ENCODE measurements at places on chromosomes 1 and 21.

GRCh38 chr1:116374353-116375147 is 1.5 kb downstream of the ATP1A1 start:
- DNase-seq = no peak

- no peak for DNase-seq
Measured at GRCh38 chr1:244820131-244820530, 15.3 kb upstream of the COX20 start.

GRCh38 chr1:217897100-217897499 is 266.0 kb downstream of the SPATA17 start:
- DNase-seq = no peak

DNA sequence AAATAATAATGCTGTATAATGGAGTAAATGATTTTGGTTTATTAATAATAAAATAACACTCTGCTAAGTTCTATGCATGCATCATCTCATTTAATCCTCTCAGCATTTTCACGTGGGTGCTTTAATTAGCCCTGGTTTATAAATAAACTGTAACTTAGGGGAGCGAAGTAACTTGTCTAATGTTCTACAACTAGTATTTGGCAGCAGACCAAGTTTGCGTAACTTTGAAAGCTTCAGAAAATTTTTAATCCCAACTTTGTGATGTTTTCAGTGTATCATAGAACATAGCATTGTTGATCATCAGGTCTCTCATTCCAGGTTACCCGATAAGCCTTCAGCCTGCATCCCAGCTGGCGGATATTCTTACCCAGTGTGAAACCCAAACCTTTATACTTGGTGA is 322.4 kb upstream of the SGIP1 start:
- no peak for DNase-seq

DNA sequence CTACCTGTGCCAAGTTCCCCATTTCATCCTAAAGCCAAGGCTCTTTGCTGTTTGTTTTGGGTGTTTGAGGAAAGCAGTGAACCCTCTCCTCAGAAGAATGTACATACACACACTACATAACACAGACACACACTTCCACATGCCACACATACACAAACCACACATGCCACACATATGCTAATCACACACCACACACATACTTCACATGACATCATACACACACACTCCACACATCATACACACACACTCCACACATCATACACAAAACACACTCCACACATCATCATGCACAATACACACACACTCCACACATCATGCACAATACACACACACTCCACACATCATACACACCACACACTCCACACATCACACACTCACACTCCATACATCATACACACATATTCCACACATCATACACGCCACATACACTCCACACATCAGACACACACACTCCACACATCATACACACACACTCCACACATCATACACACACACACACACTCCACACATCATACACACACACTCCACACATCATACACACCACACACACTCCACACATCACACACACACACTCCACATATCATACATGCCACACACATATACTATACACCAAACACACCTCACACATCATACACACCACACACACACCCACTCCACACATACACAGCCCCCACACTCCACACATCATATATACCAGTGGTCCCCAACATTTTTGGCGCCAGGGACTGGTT is 22.7 kb upstream of the ZNF436 start:
- no peak for DNase-seq
